AG04450 (cell line): ENCODE measurements at places on chromosomes 5 and 9. TPM values are rescaled to one million over a fixed set of nuclear protein-coding genes. Genes with fewer than 3 reads are reported as not detected.

Gene CER1
- not detected in 2 replicates for polyA plus RNA-seq

- DNase-seq = no peak
These were observed 36.8 kb upstream of the FRRS1L start for GRCh38 chr9:109203761-109204360.

Gene NRG2
- 0.02 and 0.12 TPM in 2 replicates for polyA plus RNA-seq

DNA sequence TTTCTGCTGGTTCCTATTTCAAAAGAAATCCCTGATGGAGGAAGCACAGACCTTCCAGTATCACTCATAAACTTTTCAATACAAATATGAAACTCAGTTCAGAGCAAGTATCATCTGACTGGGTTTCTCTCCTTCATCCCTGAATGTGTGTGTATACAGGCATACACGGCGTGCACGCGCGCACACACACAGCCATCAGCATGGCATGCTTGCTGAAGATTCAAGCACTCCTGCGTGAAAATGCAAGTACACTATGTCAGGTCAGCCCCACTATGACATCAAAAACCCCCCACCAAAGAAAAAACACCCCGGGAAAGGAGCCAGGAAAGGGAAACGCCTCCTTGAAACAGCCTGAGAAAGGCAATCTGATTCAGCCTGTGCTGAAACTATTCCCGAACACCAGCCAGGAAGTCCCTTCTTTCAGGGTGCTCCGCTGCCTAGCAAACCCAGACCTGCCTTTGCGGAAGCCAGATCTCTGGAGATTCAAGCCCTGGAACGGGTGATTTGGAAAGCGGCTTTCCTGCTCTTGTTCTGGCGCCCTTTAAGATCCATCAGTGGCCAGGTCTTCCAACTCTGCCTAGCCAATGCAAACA lies 831 bp downstream of the KLHL3 start:
- no peak for DNase-seq

Gene TTC16
- polyA plus RNA-seq = not detected in 2 replicates
